ENCODE measurements at places on chromosomes 16 and 17.

- DNase-seq, result no peak
Observed at GRCh38 chr17:74332017-74332650, 6.1 kb downstream of the KIF19 start.

- no peak for DNase-seq
Observed at GRCh38 chr16:83539736-83540490, 267.9 kb upstream of the HSBP1 start.

DNA sequence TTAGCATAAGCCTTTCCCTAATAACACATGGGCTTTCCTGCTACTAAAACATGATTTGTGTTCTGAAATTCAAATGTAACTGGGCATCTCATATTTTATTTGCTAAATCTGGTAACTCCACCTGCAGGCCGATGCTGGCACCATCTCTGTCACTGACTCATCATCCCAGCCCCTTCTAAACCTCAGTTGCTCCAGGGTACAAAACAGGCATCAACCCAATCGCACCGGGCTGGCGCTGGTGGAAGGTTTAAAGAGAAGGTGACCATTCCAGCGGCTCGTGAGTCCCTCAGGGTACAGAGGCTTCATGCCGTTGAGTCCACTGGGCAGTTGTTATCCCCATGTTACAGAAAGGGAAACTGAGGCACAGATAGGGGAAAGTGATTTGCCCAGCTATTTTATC, 27.1 kb downstream of the PPL start:
- no peak for DNase-seq

DNA sequence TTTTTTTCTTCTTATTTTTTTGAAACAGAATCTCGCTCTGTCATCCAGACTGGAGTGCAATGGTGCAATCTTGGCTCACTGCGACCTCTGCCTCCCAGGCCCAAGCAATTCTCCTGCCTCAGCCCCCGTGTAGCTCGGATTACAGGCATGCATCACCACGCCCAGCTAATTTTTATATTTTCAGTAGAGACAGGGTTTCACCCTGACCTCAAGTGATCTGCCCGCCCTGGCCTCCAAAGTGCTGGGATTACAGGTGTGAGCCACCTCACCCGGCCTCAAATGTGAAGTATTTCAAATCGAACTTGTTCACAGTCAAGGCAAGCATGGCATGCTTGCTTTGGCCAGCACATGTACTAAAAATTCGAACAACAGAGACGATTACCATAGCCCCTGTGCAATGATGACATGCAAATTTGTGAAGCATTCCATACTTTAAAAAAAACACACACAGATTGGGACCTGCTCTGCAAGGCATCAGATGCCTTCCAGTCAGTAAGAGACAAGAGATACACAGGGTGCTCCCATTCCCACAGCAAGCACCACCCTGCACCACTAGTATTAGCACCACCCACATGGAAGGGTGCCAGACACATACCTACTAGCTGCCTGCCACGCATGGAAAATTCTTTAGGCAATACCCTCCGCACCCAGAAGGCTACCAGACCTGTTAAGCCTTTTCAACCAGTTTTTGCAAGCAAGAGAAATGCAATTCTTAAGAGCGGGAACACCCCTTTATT, 47.2 kb downstream of the ANKRD11 start:
- DNase-seq, result peak; percentile 43

DNA sequence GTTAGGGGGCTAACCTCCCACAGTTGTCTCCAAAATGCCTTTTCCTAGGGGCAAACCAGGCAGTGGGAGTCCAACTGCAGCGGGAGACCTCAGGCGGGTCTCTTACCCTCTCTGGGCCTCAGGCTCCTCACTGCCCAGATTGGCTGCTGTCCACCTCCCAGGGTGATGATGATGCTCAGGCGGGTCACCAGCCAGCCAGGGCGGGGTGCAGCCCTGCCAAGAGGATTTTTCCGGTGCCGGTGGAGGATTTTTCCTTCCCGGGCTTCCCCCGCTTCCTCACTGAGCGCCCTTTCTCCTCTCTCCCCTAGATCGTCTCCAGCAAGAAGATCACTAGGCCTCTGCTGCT, 22.8 kb downstream of the CPNE2 start:
- DNase-seq, result no peak

GRCh38 chr17:39702901-39703893, 3.3 kb downstream of the ERBB2 start:
- DNase-seq, result no peak

DNA sequence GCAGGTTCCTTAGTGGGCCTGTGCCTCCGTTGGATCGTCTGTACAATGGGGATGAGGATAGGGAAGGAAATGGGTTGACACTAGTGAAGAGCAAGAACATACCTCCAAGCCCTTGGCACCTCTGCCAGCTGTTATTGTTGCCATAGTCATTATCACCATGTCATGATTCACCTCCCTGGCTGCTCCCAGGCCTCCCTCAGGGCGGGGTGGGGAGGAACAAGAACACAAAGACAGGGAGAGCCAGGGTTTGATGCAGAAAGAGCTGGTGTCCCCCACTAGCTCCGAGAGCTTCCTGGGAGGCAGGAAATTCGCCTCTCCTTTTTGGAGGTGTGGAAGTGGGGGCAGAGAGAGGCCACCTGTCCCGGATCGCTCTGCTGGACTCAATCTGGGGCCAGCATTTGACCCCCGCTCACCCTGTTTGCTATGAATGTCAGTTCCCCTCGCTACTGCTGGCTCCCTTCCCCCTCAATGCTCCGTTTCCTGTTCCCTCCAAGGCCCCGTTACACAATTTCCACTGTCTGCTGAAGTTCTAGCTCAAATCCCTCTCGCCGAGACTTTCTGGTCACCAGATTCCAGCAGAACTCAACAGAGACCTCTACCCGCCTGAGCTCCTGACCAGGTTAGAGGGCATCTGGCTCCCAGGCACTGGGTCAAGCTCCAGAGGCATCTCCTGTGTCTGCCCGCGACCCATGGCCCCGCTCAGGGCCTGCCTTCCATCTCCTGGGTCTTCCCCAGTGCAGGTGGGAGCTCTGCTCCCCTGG, 9.1 kb downstream of the TIMP2 start:
- DNase-seq, result peak; percentile 66

GRCh38 chr17:45408611-45409421, 23.9 kb downstream of the ARHGAP27 start:
- DNase-seq, result no peak

- DNase-seq, result no peak
Observed at GRCh38 chr17:50653738-50654137, 19.1 kb downstream of the ABCC3 start.

DNA sequence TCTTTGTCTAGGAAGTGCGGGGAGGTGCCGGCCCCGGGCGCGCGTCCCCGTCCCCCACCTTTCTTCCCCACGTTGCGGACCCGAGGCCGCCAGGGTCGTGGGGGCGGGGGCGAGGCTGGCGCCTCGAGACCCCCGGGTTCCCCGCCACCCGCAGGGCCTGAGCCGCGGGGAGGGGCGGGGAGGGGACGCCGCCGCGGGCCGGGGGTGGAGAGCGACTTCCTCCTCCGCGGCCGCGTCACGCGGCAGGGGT, 1.8 kb upstream of the ACTG1 start:
- no peak for DNase-seq

GRCh38 chr17:77205396-77206125, 64.8 kb downstream of the SEC14L1 start:
- no peak for DNase-seq

- no peak for DNase-seq
Observed at GRCh38 chr17:63446753-63447470, 806 bp upstream of the CYB561 start.

GRCh38 chr17:11250161-11250560, 9.1 kb downstream of the SHISA6 start:
- DNase-seq, result no peak

- no peak for DNase-seq
Observed at GRCh38 chr16:88976366-88977017, 515 bp downstream of the CBFA2T3 start.

DNA sequence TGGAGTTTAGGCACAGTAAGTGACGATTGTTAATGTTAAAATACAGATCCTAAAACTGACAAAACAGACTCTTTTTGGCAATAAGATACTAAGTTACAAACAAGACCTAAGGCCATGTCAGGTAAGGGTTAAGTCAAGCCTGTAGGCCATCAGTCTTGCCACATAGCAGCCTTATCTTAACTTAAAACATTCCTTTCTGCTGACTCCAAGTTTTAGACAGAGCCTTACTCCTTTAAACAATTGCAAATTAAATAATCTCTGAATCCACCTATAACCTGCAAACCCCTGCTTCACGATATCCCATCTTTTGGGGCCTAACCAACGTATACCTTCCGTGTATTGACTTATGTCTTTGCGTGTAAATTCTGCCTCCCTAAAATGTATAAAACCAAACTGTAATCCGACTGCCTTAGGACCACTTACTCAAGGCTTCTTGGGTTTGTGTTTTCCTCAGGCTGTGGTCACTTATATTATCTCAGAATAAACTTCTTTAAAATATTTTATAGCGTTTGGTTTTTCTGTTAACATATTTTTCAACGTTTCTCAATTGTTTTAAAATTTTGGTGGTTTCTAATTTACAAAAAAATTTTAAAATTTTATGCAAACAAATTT, 64.4 kb downstream of the EFCAB5 start:
- DNase-seq, result no peak

DNA sequence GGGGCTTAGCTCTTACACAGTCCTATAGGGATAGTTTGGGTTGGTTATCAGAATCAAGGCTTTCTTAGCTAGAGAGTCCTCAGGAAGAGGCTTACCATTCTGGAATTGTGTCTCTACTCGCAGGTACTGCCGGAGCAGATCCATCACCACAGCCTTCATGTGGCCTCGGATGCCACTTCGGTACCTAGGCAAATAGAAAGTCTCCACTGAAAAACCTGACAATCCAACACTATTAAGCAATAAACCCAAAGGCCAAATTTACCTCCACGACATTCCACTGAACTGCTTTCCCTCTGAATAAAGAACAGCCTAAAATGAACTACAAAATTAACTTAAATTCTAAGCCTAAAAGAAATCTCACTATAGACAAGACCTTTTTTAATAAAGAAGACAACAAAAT, 135.4 kb upstream of the C17orf78 start:
- DNase-seq, result no peak

- DNase-seq, result peak; percentile 44
Observed at GRCh38 chr17:49035470-49036269, 38.5 kb downstream of the IGF2BP1 start.

DNA sequence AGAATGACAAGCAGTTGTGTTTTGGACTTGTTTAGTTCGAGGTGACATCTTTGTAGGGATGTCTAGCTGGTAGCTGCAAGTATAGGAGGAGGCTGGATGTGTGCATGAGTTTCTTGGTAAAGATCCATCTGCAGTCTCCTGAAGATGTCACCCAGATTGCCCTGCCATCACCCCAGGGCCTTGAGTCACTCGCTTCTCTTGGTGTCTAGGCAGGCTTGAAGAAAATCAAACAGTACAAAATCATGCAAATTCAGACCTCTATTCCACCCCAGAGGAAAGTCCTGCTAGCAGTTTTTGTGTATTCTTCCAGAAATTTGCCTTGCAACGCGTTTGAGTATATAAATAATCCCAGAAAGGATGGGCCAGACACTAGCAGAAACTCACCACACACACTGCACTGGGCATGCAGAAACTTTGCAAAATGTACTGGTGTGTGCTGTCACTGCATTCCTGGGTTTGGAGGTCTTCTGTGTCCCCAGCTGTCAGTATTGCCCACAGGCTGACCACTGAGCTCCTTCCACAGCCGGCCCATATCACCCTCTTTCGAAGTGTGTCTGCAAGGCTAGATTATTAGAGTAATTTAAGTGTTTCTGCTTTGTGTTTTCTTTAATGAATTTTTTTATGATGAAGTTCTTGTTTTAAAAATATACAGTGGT, 51.5 kb downstream of the TENT4B start:
- DNase-seq, result no peak

DNA sequence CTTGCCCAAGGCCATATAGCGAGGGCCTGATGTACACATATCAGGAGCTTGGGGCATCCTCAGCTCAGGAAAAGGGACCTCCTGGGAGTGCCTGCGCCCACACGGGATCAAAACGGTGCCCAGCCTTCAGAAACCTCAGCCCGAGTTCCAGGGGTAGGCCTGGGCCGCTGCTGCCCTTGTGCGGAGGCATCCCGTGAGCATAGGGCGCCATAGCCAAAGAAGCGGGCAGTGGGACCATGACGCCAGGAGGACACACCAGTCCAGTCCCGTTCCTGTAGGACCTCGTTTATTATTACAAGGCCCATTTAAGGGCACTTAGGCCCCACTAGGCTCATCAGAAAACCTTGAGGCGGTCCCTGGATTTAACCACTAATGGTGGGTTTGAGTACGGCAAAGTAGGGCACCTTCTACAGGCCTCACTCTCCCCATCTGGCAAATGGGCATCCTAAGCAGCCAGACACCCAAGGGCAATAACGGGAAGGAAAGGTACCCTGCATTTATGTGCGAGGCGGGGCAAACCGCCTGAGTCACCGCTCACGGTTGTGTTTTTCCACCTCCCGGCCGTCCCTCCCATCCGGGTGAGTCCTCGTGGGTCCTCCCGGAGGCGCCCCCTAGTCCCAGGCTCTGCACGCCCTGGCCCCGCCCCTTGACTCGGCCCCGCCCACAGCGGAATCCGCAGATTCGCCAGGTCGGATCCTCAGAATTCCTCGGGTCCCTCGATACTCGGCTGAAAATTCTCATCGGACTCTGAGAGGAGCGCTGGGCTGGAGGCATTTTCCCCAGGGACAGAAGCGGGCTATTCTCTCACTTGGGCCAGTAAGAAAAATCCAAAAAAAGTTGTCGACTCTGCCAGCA, 726 bp upstream of the SETD1A start:
- peak; percentile 82 for DNase-seq

DNA sequence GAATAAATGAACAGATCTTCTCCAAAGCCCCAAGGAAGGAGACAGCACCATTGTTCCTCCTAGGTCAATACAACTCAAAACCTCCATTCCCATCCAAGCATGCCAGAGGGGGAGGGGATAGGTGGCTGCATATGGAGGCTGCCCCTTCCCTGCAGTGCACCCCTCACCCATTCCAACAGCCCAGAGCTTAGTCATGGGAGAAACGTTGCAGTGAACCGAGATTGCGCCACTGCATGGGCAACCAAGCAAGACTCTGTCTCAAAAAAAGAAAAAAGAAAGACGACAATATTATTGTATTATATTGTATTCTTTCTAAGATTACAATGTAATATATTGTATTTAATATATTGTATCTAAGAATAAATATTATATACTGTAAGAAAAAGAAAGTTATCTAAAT, 36.4 kb upstream of the CD300E start:
- DNase-seq, result no peak

DNA sequence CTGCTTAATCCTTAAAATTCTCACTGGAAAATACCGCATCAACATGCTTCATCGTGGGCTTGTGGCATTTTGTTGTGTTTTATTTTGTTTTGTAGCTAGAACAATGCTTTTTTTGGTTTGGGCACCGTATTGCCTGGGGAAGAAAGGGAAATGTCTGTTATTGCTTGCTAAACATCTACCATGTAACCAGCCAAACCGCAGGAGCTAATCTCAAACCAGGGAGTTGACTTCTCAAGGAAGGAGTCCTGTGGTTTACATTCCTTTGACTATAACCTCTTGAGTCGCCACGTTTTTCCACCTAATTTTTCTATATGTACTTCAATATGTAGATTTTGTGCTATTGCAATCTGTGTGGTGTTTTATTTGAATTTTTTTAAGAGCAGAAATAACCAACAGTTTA, 593.5 kb upstream of the SOX9 start:
- no peak for DNase-seq

All from HCEC 1CT (cell line).